ENCODE measurements at places on chromosomes 2 and 18.

DNA sequence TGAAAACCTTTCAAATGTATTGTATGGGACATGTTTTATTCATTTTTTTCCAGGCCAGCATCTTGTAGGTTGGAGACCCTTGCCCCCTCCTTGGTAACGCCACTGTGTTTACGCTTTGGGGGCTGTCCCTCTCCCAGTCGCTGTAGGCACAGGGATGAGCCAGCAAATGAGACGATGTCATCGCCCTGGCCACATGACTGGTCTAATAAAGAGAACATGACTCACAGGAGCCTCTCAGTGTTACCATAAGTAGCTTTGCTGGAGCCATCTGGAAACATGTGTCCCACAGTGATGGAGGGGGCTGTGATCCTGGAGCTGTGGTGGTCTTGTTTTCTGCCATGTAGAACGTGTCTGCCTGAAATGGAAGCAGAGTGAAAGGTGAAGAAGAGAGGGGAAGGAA lies 78.9 kb downstream of the CD8B2 start:
- DNase-seq = peak; percentile 51

GRCh38 chr2:181485638-181485946 lies 28.4 kb downstream of the ITGA4 start:
- DNase-seq = no peak

- DNase-seq = no peak
Measured at GRCh38 chr2:25063876-25064660, 22.2 kb downstream of the EFR3B start.

DNA sequence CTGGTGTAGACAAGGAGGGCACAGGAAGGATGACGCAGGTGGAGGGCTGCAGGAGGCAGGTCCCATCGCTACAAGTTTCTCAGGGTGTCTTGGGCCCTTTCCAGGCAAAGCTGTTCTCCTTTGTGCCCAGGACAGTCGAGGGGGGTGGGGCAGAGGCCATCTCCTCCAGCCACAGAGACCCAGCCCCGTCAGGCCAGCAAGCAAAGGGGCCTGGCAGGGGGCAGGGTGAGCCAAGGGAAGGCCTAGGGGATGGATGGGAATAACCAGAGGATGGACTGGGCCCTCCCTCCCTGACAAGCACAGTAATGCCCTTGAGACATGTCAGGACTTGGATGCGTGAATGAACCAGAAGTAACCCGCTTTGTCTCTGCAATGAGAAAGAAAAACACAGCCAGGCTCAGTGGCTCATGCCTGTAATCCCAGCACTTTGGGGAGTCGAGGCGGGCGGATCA lies 6.3 kb downstream of the TCF23 start:
- no peak for DNase-seq

GRCh38 chr2:104200533-104201168 lies 653.3 kb upstream of the POU3F3 start:
- DNase-seq = no peak

DNA sequence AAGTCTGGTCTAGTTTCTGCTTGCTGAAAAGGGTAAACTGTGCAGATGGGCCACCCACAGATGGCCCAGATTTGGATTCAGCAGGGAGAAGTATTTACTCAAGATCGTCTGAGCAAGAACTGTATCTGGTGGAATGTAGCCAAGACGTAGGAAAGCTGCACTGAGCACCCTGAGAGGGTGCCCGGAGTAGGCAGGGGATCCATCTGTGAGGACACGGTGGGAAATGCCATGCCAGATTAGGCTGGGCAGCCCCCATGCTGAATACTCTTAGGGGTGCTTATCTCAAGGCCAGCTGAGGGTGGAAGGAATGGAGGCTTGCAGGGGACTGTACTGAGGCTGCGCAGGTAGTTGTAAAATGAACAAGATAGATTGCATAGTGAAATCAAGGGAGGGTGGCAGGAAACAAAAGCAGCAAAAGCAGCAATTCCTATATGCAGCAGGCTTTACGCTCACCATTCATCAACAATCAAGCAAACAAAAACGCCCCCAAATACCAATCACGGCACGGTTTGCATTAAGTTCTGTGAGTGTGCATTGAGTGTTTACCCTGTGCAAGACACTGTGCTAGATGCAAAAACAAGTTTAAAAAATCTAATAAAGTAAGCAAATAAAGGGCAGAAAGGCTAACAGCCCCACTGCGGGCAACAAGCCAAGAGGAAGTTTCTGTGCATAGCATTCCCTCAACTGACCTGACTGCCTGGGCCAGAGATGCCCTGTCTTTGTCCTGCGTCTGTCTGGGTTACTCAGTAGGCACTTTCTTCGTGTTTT lies 32.2 kb upstream of the LPIN2 start:
- no peak for DNase-seq

DNA sequence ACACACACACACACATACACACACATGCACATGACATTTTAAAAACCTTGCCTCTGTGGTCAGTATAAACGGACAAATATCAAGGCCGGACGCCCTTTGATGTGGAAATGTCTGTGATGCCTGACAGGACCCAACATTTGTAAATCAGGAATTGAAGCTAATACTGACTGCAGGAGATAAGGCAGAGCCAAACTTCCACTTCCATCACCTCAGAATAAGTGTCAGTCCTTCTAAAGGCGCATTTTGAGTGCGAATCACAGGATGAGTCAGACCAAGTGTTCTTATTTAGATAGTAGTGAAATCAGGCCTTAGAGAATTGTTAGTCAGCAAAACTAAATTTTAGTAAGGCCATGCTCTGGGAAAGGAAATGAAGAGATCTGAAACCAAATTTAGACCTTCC lies 211.7 kb upstream of the LRATD1 start:
- DNase-seq = peak; percentile 65

- no peak for DNase-seq
Measured at GRCh38 chr2:3443506-3444084, 64.1 kb downstream of the TRAPPC12 start.

DNA sequence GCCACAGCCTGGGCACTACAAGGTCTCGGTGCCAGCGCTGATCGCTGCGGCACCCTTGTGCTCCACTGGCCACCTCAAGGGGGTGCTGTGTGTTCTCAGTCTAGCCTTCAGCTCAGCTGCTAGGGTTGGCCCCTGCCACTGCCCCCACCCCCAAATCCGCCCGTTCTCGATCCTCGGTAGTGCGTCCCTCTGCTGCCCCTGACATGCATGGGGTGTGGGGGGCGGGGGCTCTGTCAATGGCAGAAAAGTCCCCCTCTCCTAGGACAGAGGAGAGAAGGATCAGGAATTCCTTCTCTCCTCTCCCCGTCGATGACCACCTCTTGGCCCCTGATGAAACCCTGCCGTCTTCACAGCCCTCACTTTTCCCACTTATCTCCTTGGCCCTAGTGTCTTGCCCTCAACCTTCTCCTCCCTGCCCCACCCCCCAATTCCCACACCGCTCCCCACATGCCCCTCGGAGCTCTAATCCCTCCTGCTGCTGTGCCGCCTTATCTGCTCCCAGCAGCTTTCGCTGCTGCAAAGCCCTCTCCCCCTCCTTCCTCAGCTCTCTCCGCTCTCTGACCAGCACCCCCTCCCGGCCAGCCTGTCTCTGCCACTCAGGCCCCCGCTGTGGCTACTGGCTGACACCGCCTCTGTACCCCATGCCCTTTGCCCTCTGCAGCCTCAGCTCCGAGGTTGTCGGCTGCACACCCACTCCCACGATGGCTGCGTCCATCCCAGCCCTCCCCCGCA lies 4.3 kb upstream of the ASIC4 start:
- peak; percentile 42 for DNase-seq

GRCh38 chr2:66095820-66096345 lies 339.0 kb upstream of the MEIS1 start:
- DNase-seq = no peak

DNA sequence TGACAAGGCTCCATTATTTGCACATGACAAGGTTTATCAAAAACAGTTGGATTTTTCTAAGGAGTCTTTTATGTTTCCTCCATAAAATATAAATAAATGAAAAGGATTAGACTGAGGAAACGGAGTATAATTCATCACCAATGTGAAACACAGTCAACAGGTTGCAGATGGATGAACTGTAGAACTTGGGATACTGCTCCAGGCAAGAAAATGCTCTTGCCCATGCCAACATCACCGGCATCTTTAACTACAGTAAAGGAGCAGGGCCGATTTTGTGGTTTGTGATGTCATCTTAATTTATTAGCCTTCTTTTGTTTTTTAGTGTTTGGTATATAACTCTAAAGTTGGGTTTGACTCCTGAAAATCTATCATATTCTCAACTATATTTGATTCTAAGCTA lies 577.3 kb downstream of the EPHA4 start:
- no peak for DNase-seq

- DNase-seq = no peak
Measured at GRCh38 chr2:85064927-85065577, 68.1 kb upstream of the TCF7L1 start.

DNA sequence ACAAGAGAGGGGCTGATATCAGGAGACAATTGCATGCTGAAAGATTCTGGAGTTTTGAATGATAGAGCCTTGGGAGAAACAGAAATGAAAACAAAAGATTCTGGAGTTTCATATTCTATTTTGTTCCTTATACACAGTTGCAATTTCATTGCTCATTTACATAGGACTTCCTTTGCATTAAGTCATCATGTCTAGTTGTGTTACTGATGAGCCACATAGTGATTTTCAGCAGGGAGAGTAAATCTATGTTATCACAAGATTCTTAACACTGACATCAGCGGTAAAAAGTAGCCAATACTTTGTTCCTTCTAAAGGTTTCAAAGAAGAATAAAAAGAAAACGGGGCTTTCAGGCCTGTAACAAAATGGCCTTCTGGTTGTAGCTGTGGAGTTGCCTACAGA lies 7.1 kb downstream of the ADAM17 start:
- DNase-seq = peak; percentile 40

GRCh38 chr2:20223407-20224163 lies 1.3 kb downstream of the SDC1 start:
- peak; percentile 29 for DNase-seq

GRCh38 chr18:8515142-8515865 lies 93.9 kb upstream of the RAB12 start:
- DNase-seq = no peak

DNA sequence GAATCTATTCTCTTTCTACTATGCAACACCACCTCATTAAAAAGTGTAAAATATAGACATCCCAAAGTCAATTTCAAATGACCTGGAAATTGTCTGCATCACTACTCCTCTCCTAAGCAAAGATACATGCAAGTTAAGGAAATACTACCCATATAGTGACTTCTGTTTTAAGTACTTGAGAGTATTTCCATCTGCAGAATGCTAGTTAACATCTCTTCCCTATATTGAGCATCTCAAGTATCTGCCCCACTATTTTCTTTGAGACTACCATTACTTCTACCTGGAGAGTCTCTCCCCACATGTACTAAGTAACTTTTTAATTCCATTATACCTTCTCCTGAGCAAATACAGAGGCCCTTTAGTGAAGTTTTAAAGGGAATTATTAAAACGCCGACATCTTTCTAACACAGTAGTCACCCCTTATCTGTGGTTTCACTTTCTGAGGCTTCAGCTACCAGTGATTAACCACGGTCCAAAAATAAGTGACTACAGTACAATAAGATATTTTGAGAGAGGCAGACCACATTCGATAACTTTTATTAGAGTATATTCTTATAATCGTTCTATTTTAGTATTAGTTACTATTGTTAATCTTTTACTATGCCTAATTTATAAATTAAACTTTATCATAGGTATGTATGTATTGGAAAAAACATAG lies 21.8 kb downstream of the CWC22 start:
- no peak for DNase-seq

- DNase-seq = no peak
Measured at GRCh38 chr18:79910563-79911343, 40.7 kb downstream of the SLC66A2 start.

DNA sequence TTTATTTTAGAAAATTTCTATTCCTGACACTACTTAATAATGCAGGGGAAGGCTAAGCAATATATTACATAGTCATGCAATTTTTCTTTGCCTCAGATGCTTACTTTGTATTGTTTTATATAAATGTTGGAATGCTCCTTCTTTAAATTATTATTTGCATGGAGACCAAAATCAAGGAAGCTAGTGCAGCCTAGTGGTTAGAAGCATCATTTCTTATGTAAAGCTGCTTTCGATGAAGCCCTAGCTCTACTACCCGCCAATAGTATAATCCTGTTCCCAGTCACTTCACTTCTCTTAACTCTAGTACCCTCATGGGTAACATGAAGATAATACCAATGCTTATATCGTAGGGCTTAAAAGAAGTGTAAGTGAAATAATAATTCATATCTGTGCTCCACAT lies 198.9 kb downstream of the LRATD1 start:
- DNase-seq = peak; percentile 33

- DNase-seq = no peak
Measured at GRCh38 chr2:12289120-12289802, 427.5 kb upstream of the TRIB2 start.

- no peak for DNase-seq
Measured at GRCh38 chr2:234603619-234604018, 106.7 kb upstream of the ARL4C start.

DNA sequence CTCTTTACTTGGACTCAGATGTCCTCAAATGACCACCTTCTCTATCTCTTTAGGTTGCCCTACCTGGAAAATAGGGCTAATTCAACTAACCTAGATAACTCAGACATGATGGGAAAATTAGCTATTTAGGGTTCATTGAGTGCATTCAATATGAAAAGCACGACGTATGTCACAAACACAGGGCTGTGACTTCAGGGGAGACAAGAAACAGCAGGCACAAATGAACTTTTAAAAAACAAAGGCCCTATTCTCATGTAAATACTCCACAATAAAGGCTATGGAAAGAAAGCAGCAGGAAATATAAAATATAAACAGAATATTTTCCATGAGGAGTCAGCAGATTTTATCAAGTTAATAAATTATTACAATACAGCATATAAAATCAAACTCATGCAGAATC lies 97.8 kb downstream of the SS18 start:
- DNase-seq = no peak

DNA sequence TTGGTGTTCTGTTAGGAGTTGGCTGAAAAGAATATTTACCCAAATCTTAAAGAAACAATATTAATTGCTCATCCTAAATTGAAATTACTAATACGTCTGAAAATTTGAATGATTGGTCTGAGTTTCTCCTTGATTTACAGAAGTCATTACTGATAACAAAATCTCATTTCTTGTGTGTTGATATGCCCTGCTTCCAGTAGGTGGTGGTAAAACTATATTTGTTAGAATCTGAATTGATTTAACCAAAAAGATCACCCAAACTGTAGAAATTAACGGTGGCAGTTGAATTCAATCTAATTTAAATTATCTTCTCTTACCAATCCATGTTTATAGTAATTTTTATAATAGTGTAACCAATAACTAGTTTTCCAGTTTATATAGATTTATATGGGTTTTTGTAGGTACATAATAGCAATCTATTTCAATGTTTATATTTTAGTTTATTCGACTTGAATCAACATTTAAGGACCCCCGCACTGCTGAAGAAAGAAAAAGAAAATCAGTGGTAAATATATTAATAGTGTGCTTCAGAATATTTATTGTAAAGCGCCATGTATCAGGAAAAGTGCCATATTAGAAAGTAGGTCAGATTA lies 38.3 kb downstream of the PAPOLG start:
- DNase-seq = peak; percentile 34
